ENCODE measurements at places on chromosomes 1 and 21. TPM values are rescaled to one million over a fixed set of nuclear protein-coding genes. Genes with fewer than 3 reads are reported as not detected.

DNA sequence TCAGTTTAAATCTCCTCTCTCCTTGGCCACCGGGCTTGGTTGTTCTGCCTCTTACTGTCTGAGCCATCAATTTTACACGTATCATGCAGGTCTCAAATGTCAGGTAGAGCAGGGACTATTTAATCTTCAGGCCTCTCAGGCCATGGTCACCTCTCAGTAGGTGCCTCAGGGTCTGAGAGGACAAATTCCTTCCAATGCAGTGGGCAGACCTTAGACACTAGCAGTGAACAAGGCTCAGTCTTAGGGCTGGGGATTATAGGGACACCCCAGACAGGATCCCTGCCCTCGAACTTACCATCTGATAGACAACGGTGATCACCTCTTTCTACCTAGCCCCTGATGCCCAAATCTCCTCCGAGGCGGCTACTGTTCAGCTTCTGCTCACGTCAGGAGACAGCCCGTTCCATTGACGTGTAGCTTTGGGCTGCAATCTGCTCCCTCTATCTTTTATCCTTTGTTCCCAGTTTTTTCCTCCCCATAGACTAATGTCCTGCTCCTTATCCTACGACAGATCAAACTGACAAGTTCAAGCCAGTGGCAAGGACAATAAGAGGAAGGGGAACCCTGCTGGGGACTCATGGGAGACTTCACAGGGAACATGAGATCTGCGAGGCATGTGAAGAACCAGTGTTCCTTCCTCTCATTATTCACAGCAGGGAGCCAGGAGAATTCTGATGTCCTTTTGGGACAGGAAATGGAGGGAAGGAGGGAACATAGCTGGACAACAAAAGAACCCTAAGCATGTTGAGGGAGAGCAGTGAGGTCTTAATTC, 1.4 kb upstream of the MYOG start:
- DNase-seq, result peak; percentile 8

C1QB gene
- not detected for total RNA-seq

ANXA9 gene
- total RNA-seq, result not detected

DNA sequence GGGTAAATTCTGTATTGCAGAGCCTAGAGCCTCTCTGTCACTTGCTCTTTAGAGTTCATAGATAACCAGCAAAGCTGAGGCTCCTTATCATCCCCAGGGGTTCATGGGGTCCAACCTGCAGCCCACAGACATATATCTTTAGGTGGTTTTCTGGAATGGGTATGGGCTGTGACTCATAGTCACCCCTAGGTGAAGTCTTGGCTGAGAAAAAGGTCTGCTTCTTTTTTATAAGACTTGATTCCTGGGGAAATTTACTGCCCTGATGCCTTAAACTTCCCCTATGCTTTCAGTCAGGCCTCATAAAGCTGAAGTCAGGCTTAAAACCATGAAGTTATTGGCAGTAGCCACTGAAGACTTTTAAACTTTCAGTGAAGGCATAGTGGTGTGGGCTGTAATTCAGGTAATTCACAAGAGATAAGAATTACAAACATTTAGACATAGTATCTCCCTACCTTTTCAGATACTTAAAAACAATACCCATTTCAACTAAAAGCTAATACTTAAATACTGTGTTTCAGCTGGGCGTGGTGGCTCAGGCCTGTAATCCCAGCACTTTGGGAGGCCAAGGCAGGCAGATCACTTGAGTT, 46.8 kb downstream of the MACO1 start:
- no peak for DNase-seq

DDX20 gene
- total RNA-seq, result 37.8 TPM

GRCh38 chr1:224707843-224708725, 92.0 kb downstream of the CNIH3 start:
- DNase-seq, result peak; percentile 72

DNA sequence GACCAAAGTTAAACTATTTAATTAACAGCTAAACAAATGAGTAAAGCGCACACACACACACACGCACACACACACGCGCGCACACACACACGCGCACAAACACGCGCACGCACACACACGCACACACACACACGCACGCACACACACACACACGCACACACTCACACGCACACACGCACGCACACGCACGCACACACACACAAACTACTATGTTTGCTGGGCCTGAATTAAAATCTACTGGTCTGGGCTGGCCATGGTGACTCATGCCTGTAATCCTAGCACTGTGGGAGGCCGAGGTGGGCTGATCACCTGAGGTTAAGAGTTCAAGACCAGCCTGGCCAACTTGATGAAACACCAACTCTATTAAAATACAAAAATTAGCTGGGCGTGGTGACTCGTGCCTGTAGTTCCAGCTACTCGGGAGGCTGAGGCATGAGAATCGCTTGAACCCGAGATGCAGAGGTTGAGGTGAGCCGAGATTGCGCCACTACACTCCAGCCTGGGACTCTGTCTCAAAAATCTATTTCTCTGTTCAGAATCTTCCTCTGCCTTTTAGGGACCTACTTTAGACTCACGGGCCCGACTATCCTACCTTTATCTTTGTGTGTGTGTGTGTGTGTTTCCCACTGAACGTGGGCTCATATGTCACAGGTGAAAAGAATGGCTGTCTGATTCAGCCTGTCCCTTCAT, 37.5 kb upstream of the DNAJC11 start:
- DNase-seq, result no peak

DNA sequence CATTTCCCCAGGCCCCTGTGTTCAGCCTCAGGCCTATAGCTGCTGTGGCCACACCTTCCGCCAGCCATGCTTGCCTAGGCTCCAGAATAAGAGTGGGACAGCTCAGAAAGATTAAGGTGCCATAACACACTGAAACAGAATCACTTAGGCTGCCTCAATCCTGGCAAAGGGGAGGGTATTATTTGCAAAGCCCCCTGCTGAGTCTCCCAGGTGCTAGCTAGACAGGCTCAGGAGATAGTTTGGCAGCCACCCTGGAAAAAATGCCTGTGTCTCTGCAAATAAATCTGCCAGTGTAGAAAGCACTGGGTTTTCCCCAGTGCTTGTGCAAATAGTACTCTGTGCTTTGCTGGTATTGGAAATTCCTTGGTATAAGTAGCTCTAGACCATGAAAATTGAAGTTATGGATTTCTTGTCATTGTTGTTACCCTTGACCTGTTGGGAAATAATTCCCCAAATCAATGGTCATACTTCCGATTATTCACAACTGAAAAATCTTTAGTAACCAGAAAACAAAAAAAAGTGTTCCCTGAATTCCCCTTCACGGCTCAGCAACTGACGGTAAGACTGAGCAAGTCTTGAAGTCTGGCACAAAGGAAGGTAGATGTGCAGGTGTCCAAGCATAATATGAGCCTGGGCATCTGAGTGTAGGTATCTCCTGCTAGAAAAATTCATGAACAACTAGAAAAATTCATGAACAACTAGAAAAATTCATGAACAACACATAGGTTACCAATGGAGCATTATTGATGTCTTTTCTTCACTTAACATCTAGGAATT, 56.9 kb downstream of the PROX1 start:
- DNase-seq, result no peak

DNA sequence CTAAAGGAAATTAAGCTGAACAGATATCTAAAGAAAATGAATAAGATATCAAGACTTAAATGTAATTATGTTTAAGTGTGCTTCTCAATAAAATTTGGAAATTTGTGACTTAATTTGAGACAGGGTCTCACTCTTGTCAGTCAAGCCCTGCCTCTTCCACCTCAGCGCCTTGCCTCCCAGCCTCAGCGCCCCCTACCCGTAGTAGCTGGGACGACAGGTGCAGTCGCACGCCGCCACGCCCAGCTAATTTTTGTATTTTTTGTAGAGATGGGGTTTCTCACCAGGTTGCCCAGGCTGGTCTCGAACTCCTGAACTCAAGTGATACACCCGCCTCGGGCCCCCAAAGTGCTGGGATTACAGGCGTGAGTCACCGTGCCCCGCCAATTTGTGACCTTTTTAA, 117.0 kb downstream of the CLEC20A start:
- no peak for DNase-seq

GRCh38 chr1:46521414-46521813, 30.0 kb downstream of the KNCN start:
- DNase-seq, result no peak

- no peak for DNase-seq
Observed at GRCh38 chr1:159142726-159143510, 28.5 kb upstream of the CADM3 start.

GRCh38 chr1:230228236-230228897, 161.3 kb downstream of the GALNT2 start:
- DNase-seq, result no peak

GJC2 gene
- total RNA-seq, result 2.0 TPM

GRCh38 chr1:24154215-24154614, 11.3 kb upstream of the IL22RA1 start:
- DNase-seq, result no peak

DNA sequence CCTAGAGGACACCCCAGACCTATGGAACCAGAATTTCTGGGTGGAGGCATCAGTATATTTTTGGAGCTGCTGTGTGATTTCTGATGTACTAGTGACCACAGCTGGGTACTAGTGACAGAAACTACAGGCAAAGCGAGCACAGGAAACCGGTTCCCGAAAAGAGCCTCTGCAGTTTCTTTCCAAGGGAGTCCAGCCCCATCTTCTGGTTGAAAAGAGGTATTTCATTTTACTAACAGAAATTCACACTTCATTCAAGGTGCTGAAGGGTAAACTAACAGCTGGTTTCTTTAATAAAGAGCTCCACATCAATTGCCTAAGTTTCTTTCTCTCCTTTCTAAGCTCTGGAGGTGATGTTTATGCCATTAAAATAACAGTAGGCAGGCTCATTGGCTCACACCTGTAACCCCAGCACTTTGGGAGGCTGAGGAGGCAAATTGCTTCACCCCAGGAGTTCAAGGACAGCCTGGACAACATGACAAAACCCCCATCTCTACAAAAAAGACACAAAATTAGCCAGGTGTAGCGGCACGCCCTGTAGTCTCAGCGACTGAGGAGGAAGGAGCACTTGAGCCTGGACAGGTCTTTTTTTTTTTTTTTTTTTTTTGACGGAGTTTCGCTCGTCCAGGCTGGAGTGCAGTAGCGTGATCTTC, 22.0 kb downstream of the THAP3 start:
- no peak for DNase-seq

GRCh38 chr1:3024588-3024987, 3.3 kb downstream of the ACTRT2 start:
- DNase-seq, result no peak

DNA sequence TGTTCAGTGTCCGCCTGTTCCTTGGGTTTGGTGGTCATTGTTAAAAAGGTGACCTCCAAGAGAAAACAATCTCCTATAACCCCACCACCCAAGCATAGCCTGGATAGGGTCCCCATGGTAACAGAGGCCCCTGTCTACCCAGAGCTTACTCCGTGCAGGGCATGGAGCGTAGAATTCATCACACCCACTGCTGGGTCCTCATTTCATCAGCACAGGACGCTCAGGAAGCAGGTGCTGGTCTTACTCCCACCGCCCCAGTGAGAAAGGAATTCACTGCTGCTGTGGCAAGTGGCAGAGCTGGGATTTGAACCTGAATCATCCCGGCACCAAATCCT, 37.0 kb downstream of the ARHGEF10L start:
- DNase-seq, result no peak

DNA sequence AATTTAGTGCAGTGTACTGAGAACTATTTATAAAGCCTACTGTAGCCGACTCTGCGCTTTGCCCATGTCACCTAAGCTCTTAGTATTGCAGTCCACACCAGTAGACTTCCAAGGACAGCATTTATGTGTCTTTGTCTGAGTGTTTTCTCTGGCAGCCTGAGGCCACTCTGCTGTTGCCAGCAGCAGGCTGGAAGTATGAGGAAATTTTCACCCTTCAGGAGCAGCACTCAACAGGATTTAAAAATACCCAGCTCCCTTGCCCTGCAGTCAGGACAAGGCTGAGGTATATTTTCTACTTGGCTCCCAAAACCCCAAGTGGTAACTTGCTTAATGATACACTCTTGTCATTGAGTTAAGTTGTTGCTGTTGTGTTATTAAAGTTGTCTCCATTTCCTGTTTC, 230.1 kb downstream of the SRGAP2C start:
- no peak for DNase-seq

DNA sequence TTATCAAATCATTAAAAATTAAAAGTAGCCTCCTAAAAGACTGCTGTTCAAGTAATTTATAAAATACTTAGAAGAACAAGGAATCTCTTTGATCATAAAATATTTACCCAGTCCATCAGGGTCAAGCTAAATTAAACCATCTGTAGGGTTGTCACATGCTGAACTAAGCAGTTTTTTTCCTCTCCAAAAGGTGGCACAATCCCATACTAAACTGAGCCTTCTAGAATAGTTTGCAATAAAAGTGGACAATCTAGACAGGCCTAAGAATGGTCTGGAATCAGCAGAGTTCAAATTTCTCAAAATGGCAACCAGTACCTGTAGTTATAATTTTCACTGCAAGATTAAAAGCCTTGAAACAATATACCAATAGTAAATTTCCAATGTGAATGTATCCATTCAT, 194.8 kb downstream of the EIF4G3 start:
- DNase-seq, result no peak

DNA sequence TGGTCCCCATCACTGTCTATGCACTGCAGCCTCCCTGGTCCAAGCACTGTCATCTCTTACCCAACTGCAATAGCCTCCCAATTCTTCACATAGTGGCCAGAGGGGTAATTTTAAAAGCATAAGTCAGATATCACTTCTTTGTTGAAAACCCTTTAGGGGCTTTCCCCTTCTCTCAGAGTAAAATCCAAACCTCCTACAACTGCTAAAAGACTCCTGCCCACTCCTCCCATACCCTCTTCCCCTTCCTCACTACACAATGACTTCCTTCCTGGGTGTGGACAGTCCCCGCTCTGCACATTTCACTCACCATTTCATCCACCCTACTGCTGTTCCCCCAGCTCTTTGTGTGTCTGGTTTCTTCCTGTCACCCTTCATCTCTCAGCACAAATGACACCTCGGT, 8.3 kb downstream of the MCOLN2 start:
- no peak for DNase-seq

DNA sequence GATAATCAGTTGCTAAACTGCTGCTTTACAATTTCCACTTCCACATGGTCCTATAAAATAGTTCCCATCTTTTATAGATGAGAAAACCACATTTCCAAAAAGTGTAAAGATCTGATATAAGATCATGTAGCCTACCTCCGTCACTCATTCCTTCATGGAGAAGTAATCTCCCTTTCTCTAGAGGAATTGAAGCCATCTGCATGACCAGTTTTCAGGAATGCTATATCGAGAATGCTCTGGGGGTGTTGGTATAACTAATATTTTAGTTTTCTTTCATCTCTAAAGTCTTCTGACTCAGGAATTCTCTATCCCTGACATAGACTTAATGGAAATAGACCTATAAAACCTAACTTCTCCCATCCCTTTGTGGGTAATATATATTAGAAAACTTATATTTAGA, 173.0 kb upstream of the UBE2U start:
- DNase-seq, result no peak

DNAJC28 gene
- total RNA-seq, result 1.6 TPM

CRB1 gene
- total RNA-seq, result 0.05 TPM

DNA sequence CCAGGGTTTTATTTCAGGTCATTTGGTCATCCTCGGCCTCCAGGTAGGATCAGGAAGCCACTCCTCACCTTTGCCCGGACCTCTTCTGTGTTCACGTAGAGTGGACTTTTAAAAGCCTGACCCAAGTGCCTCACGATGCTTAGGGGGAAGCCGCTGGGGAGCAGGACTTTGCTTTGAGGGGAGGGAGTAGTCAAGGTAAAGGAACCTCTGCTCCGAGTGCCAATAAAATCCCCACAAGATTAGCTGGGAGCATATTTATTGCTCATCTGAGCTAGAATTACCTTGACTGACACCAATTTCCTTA, 603 bp upstream of the DHRS3 start:
- DNase-seq, result no peak

ZBTB21 gene
- total RNA-seq, result 7.1 TPM

Data from SJSA1 (cell line).